ENCODE measurements at places on chromosomes 7 and 10.

GRCh38 chr10:117928741-117929140 lies 118.0 kb downstream of the RAB11FIP2 start:
- DNase-seq, result no peak

DNA sequence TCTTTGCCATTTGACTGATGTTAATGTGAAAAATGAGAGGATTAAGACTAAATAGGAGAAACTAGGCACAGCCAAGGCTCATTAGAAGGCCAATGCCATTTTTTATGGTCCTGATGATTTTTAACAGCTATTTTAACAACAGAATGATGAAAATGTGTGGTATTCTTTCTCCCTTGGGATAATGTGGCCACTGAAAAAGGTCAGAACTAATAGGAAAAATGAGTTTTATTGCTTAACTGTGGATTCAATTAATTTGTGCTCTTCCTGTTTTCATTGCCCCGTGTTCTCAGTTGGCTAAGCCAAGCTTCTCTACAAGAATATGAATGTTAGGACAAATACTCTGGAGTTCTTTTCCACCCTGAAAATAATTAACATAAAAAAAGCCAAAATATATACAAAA lies 56.6 kb downstream of the BMPER start:
- no peak for DNase-seq

DNA sequence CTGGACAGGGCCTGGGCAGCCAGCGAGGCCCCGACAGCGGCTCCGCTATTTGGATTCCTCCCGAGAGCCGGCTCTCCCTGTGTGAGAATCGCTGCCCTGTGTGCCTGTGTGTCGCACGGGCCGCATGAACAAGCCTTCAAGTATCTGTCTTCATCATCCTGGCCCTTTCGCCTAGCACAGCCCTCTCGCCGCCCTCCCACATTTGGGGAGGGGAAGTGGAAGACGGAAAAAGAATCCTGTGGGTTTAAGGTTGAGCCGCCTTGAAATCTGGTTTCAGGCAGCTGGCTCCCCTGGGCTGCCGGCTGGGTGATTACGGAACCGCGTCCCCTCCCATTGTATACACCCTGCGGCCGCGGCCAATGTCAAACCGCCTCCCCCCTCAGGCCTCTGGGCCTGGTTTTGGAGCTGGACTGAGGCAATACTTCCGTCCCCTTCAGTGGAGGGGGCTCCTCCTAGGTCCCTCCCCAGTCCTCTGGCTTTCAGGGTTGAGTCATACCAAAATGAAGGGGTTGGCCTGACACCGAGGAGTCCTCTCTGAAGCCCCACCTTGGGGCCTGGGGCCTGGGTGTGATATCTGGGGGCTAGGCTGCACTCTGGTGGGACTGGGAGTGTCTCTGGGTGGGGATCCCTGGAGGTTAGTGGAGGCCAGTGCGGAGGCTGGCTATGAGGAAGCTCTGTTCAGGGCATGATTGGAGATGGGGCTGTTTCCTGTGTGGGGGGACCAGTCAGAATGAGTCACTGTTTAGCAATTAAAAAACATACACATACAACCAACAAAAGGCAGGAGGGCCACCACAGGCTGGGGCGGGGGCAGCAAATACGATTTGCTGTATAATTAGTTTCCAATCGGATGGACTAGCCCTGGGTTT lies 1.7 kb downstream of the TRIM8 start:
- peak; percentile 96 for DNase-seq

GRCh38 chr7:24178811-24179570 lies 105.0 kb upstream of the NPY start:
- DNase-seq, result no peak

DNA sequence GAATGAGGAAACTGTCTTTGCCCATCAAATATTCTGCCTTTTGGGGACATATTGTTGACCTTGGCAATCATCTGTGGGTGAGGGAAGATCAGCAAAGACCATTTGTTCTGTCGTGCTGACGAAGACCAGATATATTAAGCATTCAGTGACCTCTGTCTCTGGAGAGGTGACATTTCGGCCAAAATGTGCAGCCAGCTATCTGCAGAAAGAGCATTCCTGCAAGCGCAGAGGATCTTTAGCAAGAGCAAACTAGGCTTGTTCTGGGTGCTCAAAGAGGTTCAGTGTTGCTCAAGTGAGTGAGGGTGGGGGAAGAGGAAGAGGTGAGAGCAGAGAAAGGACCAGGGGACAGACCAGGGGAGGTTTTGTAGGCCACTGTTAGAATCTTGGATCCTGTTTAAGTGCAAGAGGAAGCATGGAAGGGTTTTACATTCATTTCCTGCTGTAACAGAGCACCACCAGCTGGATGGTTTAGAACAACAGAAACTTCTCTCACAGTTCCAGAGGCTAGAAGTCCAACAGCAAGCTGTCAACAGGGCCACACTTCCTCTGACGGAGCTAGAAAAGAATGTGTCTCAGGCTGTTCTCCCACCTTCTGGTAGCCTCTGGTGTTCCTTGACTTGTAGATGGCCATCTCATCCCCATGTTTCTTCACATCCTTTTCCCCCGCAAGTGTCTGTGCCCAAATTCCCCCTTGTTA lies 11.2 kb downstream of the C10orf120 start:
- DNase-seq, result peak; percentile 26

DNA sequence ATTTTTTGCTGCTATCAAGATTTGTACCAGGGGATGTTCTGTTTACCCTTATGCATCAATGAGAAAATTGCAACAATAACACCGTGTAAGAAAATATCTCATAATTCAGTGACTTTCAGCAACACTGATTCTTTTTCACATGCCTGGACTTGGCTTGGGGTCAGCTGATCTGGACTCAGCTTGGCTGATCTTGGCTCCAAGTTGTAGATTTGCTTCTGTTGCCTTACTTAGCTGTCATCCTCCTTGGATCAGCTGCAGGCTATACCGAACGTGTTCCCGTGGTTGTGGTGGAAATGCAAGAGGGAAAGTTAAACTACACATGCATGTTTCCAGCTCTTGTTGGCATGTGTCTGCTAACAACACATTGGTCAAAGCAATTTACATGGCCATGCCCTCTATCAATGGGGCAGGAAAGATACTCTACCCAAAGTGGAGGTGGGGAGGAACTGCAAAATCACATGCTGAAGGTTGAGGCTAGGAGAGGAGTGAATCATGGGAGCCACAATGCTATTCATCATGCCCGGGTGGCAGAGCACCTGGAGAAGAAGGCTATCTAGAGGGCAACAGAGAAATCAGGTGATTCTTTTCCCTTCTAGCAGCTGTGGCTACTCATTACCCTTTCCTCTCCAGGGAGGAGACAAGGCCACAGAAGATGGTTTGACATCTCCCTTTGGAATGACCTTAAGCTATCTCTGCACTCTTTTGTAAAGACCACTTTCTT lies 1276.3 kb upstream of the AUTS2 start:
- DNase-seq, result no peak

DNA sequence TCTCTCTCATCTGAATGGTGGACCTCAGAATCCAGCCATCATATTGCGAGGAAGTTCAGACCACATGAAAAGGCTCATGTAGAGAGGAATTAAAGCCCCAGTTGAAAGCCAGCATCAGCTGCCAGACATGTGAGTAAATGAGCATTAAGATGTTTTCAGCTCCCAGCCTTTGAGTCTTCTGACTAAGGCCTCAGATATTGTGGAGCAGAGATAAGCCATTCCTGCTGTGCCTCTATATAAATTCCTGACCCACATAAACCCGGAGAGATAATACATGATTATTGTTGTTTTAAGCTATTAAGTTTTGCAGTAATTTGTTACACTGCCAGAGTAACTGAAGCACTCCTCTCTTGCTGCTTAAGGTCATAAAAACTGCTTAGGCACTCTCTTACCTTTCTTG lies 14.6 kb downstream of the FAM149B1 start:
- no peak for DNase-seq

DNA sequence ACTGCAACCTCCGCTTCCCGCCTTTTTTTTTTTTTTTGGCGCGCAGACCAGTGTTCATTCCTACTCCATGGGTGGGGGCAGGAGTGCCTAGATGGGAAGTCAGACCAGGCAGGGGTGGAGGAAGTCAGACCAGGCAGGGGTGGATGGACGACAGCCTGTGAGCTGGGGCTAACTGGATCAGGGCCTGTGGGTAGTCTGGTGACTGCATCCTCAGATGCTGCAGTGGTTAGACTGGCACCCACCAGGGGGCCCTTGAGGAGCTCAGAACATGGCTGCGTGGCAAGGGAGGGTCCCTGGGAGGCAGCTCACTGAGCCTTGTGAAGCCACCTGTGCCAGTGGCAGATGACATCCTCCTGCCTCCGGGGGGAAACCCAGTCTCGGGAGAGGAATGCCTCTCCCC lies 35.1 kb downstream of the RCC1L start:
- no peak for DNase-seq

GRCh38 chr10:67836488-67836887 lies 1.5 kb downstream of the DNAJC12 start:
- DNase-seq, result peak; percentile 57

DNA sequence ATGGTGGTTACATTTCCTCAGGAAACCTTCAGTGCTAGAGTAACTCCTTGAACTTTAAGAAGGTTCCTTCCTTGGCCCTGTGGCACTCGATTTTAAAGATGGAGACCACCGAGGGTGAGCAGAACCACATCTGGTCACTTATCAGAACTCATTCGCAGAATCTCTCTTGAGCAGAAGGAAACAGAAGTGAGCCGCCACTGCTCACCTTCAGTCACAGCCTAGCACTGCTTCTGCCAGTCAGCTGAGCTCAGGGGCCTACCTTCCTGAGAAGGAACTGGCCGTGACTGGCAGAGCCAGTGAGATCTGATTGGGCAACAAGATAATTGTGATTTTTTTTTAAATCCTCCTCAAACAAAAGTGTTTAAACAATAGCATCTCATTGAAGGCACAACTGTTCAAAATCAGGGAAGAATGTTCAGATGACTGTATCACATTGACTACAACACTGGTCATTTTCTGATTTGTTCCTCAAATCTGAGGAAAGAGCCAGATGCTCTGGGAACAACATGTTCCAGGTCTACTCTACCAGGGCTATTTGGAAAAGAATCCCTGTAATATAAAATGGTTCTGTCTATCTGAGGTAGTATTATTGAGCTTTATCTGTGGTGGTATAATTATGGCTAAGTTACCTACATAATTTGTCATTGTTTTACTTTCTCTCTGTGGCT lies 2.7 kb upstream of the SYPL1 start:
- DNase-seq, result no peak

GRCh38 chr10:7408291-7409044 lies 2.4 kb downstream of the SFMBT2 start:
- DNase-seq, result no peak

DNA sequence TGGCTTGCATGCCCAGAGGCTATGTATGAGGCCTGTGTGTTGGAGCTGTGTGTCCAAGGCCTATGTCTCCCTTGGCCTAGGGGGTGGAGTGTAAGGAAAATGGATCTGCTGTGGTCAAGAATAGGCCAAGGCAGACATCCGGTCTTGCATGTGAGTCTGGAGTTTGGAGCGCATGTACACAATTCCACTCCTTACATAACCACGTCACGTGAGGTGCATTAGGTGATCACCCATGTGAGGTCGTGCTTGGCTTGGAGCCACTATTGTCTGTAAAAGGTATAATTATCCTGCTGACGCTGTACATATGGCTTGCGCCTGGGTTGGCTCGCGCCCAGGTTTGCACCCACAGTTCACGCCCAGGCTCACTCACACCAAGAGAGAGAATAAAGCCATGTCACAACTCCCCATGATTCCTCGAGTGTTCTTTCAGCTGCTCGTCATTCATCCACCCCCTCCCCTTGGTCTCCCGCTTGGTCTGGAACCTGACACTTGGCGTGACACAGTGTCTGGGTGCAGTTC lies 105.5 kb downstream of the BICC1 start:
- no peak for DNase-seq

Measured in RKO (cell line).